ENCODE measurements at places on chromosomes 13 and 19.
A peak's percentile ranks its signal among the peaks of the same experiment; 100 is the strongest.

DNA sequence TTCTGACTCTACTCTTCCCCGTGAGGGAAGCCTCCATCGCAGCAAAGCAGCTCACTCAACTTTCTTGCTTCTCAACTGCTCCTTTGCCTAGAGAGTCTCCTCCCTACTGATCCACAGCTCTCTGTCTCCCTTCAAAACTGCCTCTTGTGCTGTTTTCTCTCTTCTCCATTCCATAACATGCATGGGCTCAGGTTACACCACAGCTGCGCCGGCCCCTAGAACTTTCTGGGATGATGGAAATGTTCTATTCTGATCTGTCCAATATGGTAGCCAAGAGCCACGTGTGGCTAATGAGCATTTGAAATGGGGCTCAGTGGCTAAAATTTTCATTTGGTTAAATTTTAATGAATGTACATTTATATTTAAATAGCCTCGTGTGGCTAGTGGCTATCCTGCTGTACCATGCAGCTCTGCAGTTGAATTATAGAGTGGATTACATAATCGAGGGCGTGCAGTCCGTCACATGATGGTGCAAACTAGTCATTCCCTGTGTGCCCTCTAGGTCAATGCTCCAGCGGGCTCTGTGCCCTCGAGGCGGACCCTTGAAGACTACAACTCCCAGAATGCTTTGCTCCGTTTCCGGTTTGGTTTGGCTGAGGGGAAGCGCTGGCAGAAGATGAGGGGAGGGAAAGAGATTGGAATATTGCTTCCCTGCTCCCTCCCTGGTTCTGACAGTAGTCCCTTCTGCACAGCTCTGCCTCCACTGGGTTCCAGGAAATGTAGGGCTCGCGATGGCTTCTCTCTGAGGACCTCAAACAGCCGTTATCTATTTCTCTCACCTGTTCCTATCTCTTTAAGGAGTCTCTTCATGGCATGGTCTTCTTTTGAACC lies 109.8 kb downstream of the CACNA1A start:
- peaks cover 77% of the 10 kb centered on the region for H3K27me3 ChIP-seq
- H3K27ac ChIP-seq = no peak overlapping the region
- DNase-seq = no peak
- no peak overlapping the region for H3K4me3 ChIP-seq

DNA sequence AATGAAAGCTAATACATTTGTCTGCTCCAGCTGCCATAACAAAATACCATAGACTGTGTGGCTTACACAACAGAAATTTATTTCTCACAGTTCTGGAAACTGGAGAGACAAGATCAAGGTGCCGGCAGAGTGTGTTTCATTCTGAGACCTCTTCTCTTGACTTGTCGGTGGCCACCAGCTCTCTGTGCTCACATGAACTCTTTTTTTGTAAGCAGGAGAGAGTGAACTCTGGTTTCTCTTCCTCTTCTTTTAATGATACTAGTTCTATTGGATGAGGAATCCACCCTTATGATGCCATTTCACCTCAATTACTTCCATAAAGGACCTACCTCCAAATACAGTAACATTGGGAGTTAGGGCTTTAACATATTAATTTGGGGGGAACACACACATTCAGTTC lies 11.7 kb downstream of the KCTD12 start:
- H3K36me3 ChIP-seq = no peaks in the 10 kb centered on the region
- no peak overlapping the region for H3K27ac ChIP-seq
- no peaks in the 10 kb centered on the region for H3K4me1 ChIP-seq
- H3K27me3 ChIP-seq = no peaks in the 10 kb centered on the region
- DNase-seq = no peak

GRCh38 chr13:110874508-110874960 lies 40.3 kb downstream of the ANKRD10 start:
- H3K36me3 ChIP-seq = no peaks in the 10 kb centered on the region
- DNase-seq = peak; percentile 60

- H3K4me3 ChIP-seq = no peak overlapping the region
- no peaks in the 10 kb centered on the region for H3K36me3 ChIP-seq
- H3K4me1 ChIP-seq = no peaks in the 10 kb centered on the region
- no peak overlapping the region for H3K27ac ChIP-seq
- DNase-seq = no peak
- no peaks in the 10 kb centered on the region for H3K27me3 ChIP-seq
Observed at GRCh38 chr13:65217471-65217995, 2012.6 kb downstream of the PCDH9 start.

DNA sequence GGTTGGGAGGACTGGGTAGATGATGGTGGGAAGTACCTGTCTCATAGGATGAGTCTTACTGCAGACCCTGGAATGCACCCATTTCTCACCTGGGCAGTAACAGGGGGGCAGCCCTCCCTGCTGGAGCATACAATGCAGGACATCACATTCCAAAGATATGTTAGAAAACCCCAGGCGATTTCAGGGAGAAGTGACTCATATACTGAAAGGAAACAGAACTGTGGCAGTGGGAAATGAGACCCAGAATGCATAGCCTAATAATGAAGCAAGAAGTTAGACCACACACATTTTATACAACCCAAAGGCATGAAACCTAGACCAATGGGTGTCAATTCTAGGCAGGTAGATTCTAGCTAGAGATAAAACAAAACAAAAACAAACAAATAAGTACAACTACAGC lies 402.7 kb downstream of the IRS2 start:
- H3K27ac ChIP-seq = no peak overlapping the region
- no peaks in the 10 kb centered on the region for H3K36me3 ChIP-seq
- no peak for DNase-seq
- H3K4me1 ChIP-seq = no peaks in the 10 kb centered on the region
- no peak overlapping the region for H3K4me3 ChIP-seq

DNA sequence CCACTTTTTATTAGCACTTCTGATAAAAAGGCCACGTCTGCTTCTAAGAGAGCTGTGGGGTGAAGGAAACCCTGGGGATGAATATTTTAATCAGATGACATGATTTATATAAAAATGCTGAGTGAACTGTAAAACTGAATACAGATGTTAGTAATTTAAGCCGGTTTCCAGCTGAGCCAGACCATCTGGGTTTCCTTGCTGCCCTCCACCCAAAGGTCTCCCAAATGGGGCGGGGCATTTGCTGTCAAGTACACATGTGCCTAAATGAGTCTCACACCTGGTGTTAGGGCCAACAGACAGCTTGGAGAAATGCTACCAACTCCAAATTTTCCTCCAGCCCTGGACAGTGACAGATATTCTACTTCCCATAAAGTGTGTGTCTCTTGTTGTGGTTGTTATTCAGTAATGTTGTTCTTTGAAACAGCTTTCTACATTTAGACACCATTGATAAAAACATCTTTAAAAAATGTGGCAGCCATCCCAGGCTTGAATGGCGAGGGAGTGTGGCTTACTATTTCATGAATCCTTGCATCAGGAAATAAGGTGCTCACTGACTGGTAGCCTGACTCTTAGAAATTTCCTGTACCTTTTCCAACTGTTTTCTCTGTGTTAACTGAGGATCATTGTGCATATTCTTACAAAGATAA lies 350.4 kb downstream of the MTUS2 start:
- DNase-seq = no peak
- H3K27me3 ChIP-seq = no peaks in the 10 kb centered on the region
- H3K36me3 ChIP-seq = no peaks in the 10 kb centered on the region
- no peak overlapping the region for H3K27ac ChIP-seq

DNA sequence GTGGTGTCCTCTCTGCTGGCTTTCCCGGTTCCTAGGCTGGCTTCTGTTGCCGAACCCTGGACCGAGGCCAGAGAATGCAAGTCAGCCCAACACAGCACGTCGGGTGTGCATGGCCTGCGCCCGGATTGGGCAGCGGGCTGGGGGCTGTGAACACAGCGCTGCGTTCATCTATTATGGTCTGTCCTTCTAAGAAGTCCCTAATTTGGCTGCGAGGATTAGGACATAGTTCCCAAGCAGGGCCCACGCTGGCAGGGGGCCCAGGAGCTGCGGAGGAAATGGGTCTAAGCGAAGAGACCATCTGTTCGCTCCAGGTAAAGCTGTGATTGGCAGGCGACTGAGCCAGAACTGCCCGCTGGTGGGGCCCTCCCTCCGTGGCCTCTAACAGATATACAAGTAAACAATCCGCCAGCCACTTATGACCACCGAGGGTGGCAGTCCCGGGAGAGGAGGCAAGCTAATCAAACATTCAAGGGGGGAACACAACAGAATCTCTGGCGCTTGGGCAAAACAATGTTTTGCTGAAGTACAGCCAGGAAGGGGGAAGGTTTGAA lies 6.0 kb downstream of the SYCE2 start:
- H3K4me3 ChIP-seq = no peak overlapping the region
- no peaks in the 10 kb centered on the region for H3K36me3 ChIP-seq

- H3K4me1 ChIP-seq = no peaks in the 10 kb centered on the region
- no peaks in the 10 kb centered on the region for H3K36me3 ChIP-seq
- no peak overlapping the region for H3K27ac ChIP-seq
- H3K4me3 ChIP-seq = no peak overlapping the region
- peaks cover 58% of the 10 kb centered on the region for H3K27me3 ChIP-seq
Observed at GRCh38 chr19:15184776-15185175, 16.0 kb downstream of the NOTCH3 start.

DNA sequence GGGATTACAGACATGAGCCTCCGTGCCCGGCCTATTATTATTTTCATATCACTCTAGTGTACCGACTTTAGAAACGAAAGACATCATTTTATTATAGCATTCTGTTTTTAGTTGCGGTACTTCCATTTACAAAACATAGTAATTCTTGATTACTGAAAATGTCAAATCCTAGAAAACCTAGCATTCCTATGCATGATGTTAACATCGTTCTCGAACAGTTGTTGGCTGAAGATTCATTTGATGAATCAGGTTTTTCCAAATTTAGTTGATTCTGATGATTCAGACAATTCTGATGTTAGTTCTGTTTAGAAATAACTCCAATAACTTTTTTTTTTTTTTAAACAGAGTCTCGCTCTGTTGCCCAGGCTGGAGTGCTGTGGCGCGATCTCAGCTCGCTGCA lies 11.5 kb upstream of the MTRF1 start:
- no peaks in the 10 kb centered on the region for H3K36me3 ChIP-seq
- H3K27ac ChIP-seq = no peak overlapping the region
- no peak for DNase-seq

GRCh38 chr13:109646423-109646822 lies 140.0 kb downstream of the IRS2 start:
- peak; percentile 93 for DNase-seq
- peak overlapping the region; percentile 46 for H3K27ac ChIP-seq
- no peaks in the 10 kb centered on the region for H3K36me3 ChIP-seq
- H3K4me1 ChIP-seq = peaks cover 17% of the 10 kb centered on the region

GRCh38 chr19:47271949-47272348 lies 2.7 kb upstream of the INAFM1 start:
- H3K4me1 ChIP-seq = no peaks in the 10 kb centered on the region
- H3K27ac ChIP-seq = no peak overlapping the region
- DNase-seq = no peak
- H3K36me3 ChIP-seq = no peaks in the 10 kb centered on the region

DNA sequence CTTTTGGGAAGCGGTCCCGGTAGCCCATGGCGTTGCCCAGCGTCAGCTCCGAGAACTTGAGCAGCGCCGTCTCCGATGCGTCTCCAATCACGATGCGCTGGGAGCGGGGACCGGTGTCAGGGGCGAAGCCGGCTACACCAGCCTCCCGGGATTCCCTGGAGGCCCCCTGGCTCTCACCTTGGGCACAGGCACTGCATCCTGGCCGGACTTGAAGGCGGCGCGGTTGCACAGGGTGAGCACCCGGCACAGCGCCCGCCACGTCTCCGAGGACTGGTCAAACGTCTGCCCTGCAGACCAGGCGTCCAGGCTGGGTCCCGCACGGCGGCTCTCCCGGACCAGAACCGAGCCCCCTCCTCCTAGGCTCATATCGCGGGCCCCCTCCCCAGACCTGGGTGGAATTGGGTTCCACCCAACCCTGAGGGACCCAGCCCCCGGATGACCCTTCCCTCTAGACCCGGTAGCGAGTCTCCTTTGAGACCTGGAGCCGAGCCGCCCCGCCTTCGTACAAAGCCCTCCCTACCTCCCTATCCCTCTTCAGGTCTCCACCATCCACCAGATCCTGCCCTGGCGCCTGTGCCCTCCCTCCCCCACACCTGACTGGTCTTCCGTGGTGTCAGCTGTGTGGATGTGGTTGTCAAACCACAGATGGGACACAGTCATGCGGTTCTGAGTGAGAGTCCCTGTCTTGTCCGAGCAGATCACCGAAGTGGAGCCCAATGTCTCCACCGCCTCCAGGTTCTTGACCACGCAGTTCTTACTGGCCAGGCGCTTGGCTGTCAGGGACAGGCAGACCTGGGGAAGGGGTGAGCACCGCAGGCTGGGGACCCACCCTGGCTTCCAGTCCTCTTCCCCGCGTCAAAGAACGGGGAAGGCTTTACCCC lies 4.8 kb downstream of the ATP4A start:
- H3K27me3 ChIP-seq = peaks cover 89% of the 10 kb centered on the region
- no peak for DNase-seq
- no peaks in the 10 kb centered on the region for H3K4me1 ChIP-seq
- H3K36me3 ChIP-seq = no peaks in the 10 kb centered on the region
- no peak overlapping the region for H3K4me3 ChIP-seq
- H3K27ac ChIP-seq = no peak overlapping the region

- no peak for DNase-seq
- H3K27me3 ChIP-seq = no peaks in the 10 kb centered on the region
- H3K4me3 ChIP-seq = no peak overlapping the region
Observed at GRCh38 chr13:64083811-64084210, 2668.2 kb upstream of the PCDH20 start.

- DNase-seq = no peak
- H3K36me3 ChIP-seq = no peaks in the 10 kb centered on the region
- no peak overlapping the region for H3K27ac ChIP-seq
- H3K27me3 ChIP-seq = no peaks in the 10 kb centered on the region
- no peaks in the 10 kb centered on the region for H3K4me1 ChIP-seq
Observed at GRCh38 chr19:19782783-19783182, 38.8 kb downstream of the ZNF506 start.

DNA sequence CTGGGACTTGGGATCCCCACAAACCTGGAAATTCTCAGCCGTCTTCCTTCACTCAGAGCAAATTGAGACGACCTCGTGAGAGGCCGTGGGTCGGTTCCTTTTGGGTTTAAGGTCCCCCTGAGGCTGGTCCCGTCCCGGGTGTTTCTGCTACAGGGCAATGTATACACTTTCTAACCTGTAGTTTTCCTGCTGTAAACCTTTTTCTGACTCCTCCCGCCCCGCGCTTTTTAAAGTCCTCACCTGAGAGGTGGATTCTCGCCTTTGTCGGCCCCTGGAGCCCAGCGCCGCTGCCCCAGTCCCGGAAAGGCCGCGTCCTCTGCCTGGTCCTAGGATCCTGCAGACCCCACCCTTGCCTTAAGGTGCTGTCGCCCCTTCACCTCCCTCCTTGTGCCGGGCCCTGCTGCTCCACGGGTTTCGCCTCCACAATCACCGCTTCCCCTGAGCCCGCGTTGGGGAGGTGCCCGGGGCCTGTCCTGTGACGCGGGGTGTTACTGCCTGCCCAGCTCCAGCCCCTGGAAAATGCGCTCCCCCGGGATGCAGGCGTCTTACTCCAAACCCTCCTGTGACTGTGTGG lies 391 bp downstream of the ZNF761 start:
- DNase-seq = no peak
- H3K27me3 ChIP-seq = no peaks in the 10 kb centered on the region
- H3K36me3 ChIP-seq = peaks cover 14% of the 10 kb centered on the region
- peak overlapping the region; percentile 52 for H3K27ac ChIP-seq

- DNase-seq = no peak
- H3K4me3 ChIP-seq = no peak overlapping the region
- H3K4me1 ChIP-seq = no peaks in the 10 kb centered on the region
Observed at GRCh38 chr13:42753697-42754096, 27.7 kb upstream of the FAM216B start.
